ENCODE measurements at places on chromosomes 16 and 17. TPM values are rescaled to one million over a fixed set of nuclear protein-coding genes. Genes with fewer than 3 reads are reported as not detected.

The KRTAP4-9 gene
- not detected for total RNA-seq

The OR3A3 gene
- not detected for total RNA-seq

The KCNJ2 gene
- total RNA-seq: 33.3 TPM

The CDC42EP4 gene
- 34.2 TPM for total RNA-seq

The SOCS3 gene
- 71.3 TPM for total RNA-seq

The PRSS36 gene
- 0.49 TPM for total RNA-seq

The OMG gene
- total RNA-seq: 0.26 TPM

The C16orf95 gene
- total RNA-seq: 4.1 TPM

The KRT16 gene
- total RNA-seq: 0.63 TPM

All from pulmonary artery endothelial cell (primary cell).